HT-29 (cell line): ENCODE measurements at places on chromosomes 16 and 17.

- DNase-seq, result no peak
These were observed 110.9 kb upstream of the TOB1 start for GRCh38 chr17:50976951-50977472.

DNA sequence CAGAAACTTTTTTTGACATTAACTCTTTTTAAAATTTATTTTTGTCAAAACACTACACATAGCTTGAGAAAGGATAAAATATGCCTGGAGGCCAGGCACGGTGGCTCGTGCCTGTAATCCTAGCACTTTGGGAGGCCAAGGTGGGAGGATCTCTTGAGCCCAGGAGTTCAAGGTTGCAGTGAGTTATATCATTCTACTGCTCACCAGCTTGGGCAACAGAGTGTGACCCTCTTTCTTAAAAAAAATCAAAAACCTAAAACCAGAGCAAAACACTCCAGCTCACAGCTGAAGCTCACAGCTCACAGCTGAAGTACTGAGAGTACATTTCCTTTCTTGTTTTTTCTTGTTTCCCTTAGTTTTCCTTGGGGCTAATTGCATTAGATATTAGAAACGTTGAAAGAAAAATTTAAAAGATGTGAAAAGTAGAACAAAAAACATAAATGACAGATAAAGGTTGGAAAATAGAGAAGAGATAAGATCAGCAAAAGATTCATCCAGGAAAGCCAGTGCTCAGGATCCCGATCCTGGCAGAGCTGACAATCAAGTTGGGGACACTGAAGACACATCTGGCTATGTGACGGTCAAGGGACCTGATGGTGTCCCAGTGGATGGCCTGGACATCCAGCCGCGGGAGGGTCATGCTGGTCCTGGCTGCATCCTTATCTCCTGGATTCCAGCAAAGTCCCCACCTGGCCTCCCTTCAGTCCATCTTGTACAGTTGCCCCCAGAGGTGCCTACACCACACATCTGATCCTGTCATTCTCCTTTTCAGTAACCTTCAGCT, 9.8 kb downstream of the CHST6 start:
- DNase-seq, result no peak

- DNase-seq, result no peak
These were observed 54.3 kb upstream of the DLX4 start for GRCh38 chr17:49914664-49915063.

GRCh38 chr17:18144855-18145254, 36.3 kb downstream of the MYO15A start:
- no peak for DNase-seq
